ENCODE measurements at places on chromosomes 13 and 19.
A peak's percentile ranks its signal among the peaks of the same experiment; 100 is the strongest.

- no peak for DNase-seq
Measured at GRCh38 chr13:31543190-31543589, 196.1 kb upstream of the RXFP2 start.

DNA sequence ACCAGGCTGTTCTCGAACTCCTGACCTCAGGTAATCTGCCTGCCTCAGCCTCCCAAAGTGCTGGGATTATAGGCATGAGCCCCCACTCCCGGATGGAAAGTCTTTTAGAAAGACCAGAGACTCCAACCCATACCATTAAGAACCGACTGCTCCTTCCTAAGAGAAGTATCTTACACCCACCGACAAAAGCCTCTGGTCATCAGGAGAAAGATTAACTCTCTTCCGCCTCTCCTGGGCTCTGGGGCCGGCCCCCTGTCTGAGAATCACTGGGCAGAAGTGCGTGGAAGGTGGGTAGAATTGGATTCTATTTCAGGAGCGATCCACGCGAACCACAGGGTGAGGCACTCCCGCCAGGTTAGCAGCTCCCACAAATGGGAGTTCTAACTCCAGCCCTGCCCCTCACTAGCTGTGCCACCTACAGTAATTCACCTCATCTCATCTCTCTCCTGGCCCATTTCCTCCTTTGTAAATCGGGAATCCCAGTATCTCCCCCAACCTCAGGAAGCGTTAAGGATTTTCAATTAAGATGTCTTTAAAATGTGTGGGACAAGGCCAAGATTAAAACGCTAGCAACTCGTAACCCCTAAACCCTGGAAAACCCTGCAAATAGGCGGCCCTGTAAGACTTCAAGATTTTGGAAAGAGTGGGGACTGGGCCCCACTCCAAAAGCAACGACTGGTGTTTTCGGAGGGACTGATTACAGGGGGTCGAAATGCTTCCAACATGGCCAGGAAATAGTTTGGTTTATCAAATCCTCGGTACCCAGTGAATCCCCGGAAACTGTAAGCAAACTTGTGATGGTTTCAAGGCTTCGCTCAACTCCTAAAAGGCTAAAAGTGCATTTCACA is 1.3 kb downstream of the HNRNPL start:
- DNase-seq: no peak

- peak; percentile 7 for DNase-seq
Measured at GRCh38 chr13:88288326-88288725, 617.2 kb downstream of the SLITRK5 start.

- peak; percentile 47 for DNase-seq
Measured at GRCh38 chr13:100789481-100789880, 114.9 kb upstream of the TMTC4 start.

GRCh38 chr13:95858286-95859075 is 181.5 kb downstream of the DNAJC3 start:
- peak; percentile 4 for DNase-seq

GRCh38 chr13:43516401-43516833 is 270.4 kb downstream of the ENOX1 start:
- peak; percentile 55 for DNase-seq

- DNase-seq: no peak
Measured at GRCh38 chr13:103187721-103188156, 121.5 kb upstream of the SLC10A2 start.
